ENCODE measurements at places on chromosomes 2 and 18. TPM values are rescaled to one million over a fixed set of nuclear protein-coding genes. Genes with fewer than 3 reads are reported as not detected.

GRCh38 chr2:133812826-133813617 lies 244.8 kb upstream of the NCKAP5 start:
- no peaks in the 10 kb centered on the region for H3K4me1 ChIP-seq
- no peaks in the 10 kb centered on the region for H3K27me3 ChIP-seq
- H3K36me3 ChIP-seq: no peaks in the 10 kb centered on the region
- no peak overlapping the region for H3K27ac ChIP-seq
- no peak for DNase-seq

- H3K4me1 ChIP-seq: no peaks in the 10 kb centered on the region
- H3K27me3 ChIP-seq: no peaks in the 10 kb centered on the region
- DNase-seq: no peak
- H3K36me3 ChIP-seq: no peaks in the 10 kb centered on the region
- H3K4me3 ChIP-seq: no peak overlapping the region
Observed at GRCh38 chr2:15570104-15570503, 9.0 kb upstream of the NBAS start.

DNA sequence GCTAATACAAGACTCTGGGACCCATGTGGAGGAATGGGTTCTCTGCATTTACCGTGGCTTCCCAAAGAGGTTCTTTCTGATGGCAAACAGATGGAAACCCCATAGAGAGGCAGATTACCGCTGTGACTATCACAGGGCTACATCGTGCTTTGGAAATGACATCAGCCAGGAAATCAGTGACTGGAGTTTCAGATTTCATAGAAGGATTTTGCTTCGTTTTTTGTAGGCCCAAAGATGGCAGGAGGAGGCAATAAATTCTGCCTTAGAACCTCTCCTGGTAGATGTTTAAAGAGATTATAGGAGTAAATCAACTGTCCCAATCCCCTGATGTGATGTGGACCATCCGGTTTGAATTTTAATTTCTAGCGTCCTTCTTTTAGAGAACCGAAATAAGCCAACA lies 214.1 kb downstream of the AGPS start:
- no peak overlapping the region for H3K4me3 ChIP-seq
- no peak overlapping the region for H3K27ac ChIP-seq
- no peaks in the 10 kb centered on the region for H3K36me3 ChIP-seq
- no peaks in the 10 kb centered on the region for H3K27me3 ChIP-seq

GRCh38 chr2:46985512-46985911 lies 69.9 kb upstream of the MCFD2 start:
- peaks cover 53% of the 10 kb centered on the region for H3K4me1 ChIP-seq
- DNase-seq: no peak
- H3K27me3 ChIP-seq: no peaks in the 10 kb centered on the region
- H3K36me3 ChIP-seq: no peaks in the 10 kb centered on the region
- peak overlapping the region; percentile 93 for H3K27ac ChIP-seq

GRCh38 chr2:132400169-132400900 lies 16.3 kb upstream of the GPR39 start:
- no peaks in the 10 kb centered on the region for H3K27me3 ChIP-seq
- H3K4me1 ChIP-seq: no peaks in the 10 kb centered on the region
- no peak overlapping the region for H3K4me3 ChIP-seq
- H3K36me3 ChIP-seq: no peaks in the 10 kb centered on the region
- DNase-seq: no peak

- no peaks in the 10 kb centered on the region for H3K27me3 ChIP-seq
- no peaks in the 10 kb centered on the region for H3K4me1 ChIP-seq
- no peak overlapping the region for H3K27ac ChIP-seq
- peaks cover 9% of the 10 kb centered on the region for H3K36me3 ChIP-seq
- H3K4me3 ChIP-seq: no peak overlapping the region
Observed at GRCh38 chr2:175955136-175955535, 46.9 kb downstream of the LNPK start.

- no peaks in the 10 kb centered on the region for H3K36me3 ChIP-seq
- H3K4me1 ChIP-seq: no peaks in the 10 kb centered on the region
- no peak overlapping the region for H3K4me3 ChIP-seq
- no peak overlapping the region for H3K27ac ChIP-seq
- no peak for DNase-seq
Observed at GRCh38 chr2:29583548-29584156, 337.7 kb downstream of the ALK start.

DNA sequence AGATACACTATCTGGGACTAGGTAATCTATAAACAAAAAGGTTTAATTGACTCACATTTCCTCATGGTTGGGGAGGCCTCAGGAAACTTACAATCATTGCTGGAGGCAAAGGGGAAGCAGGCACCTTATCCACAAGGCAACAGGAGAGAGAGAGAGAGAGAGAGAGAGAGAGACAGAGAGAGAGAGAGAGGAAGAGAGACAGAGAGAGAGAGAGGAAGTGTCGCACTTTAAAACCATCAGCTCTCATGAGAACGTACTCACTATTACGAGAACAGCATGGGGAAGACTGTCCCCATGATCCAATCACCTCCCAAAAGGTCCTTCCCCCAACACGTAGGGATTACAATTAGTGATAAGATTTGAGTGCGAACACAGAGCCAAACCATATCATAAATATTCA lies 253.5 kb upstream of the TRIB2 start:
- no peak for DNase-seq
- H3K4me1 ChIP-seq: peaks cover under 1% of the 10 kb centered on the region
- no peaks in the 10 kb centered on the region for H3K36me3 ChIP-seq
- no peak overlapping the region for H3K4me3 ChIP-seq
- H3K27ac ChIP-seq: no peak overlapping the region

DNA sequence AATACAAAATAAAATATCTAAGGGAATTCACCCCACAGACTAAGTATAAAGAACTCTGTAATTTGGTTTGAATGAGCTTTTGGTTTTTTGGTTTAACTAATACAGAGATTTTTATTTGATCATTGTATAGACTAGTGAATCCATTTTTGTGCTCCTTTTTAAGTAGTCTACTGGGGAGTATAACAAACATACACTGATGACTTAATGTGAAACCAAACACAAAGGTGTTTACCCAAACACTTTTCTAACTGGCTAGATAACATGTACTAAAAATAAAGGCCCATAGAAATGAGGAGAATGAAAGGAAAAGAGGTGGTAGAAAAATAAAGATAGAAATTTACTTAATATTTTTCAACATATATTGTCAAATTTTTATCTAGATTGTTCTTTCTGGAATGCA lies 146.0 kb downstream of the NRXN1 start:
- H3K36me3 ChIP-seq: no peaks in the 10 kb centered on the region

DNA sequence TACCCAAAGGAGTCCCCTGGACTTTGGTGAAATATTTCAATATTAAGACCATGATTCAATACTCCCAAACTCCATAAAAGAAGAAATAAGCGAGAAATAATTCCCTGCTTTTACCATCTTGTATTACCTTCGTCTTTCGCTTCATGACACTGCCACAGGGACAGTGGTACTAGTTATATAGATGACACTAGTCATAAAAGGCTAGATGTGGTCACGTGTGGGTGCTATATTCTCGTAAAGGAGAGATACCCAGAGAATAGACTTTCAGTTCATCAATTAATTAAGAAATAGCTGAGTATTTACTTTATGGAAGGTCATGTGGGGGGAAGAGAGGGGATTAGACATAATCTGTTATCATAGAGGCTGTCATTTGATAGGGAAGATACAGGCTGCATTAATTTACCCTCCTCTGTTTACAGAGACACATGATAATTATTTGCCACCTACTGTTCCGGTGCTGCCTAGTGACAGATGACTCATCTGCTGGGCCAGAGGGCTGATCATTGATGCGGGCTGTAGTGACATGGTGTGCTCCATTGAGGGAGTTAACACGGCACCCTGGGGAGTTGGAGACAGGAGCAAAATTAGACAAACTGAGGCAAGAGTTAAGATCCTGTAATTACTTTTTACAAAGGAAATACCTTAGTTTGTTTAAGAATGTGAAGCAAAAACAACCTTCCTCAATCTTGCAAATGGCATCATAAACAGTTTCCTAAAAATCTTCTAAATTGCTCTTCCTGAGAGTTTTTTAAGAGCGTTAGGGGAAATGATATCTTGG lies 78.2 kb upstream of the ITGB6 start:
- H3K27me3 ChIP-seq: no peaks in the 10 kb centered on the region
- H3K4me1 ChIP-seq: peaks cover 10% of the 10 kb centered on the region
- H3K4me3 ChIP-seq: no peak overlapping the region

The SLC9A4 gene
- 1.4 TPM for total RNA-seq

The SOS1 gene
- 61.2 TPM for total RNA-seq

- peaks cover 27% of the 10 kb centered on the region for H3K27me3 ChIP-seq
- no peaks in the 10 kb centered on the region for H3K36me3 ChIP-seq
- H3K27ac ChIP-seq: no peak overlapping the region
- no peak for DNase-seq
- H3K4me1 ChIP-seq: peaks cover 20% of the 10 kb centered on the region
- peak overlapping the region; percentile 68 for H3K4me3 ChIP-seq
Observed at GRCh38 chr2:218982586-218983262, 2.3 kb downstream of the FEV start.

- no peaks in the 10 kb centered on the region for H3K27me3 ChIP-seq
- peak overlapping the region; percentile 89 for H3K27ac ChIP-seq
- H3K4me1 ChIP-seq: peaks cover 74% of the 10 kb centered on the region
- no peak for DNase-seq
Observed at GRCh38 chr2:231184319-231184718, 14.1 kb upstream of the ARMC9 start.

DNA sequence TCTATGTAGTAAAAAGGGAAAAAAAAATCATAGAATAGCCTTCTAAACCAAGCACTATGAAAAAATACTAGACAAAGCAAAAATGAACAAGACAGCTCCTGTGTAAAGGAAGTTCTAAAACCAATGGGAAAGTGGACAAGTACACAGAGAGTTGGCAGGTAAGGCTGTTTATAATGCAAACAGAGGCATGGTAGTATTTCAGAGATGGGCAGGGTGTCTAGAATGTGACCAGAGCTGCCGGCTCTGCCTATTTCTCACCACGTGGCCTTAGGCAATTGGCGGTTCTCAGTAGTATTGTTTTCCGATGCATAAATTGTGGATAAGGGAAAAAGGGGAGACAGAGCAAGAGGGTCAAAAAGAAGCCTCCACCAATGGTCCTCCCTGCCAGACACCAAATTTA lies 173.6 kb downstream of the ANKRD30B start:
- H3K4me1 ChIP-seq: no peaks in the 10 kb centered on the region
- H3K27me3 ChIP-seq: no peaks in the 10 kb centered on the region
- no peak for DNase-seq
- H3K4me3 ChIP-seq: no peak overlapping the region
- H3K27ac ChIP-seq: no peak overlapping the region

The CEP76 gene
- total RNA-seq: 5.2 TPM

- no peak overlapping the region for H3K4me3 ChIP-seq
- H3K36me3 ChIP-seq: no peaks in the 10 kb centered on the region
- H3K27ac ChIP-seq: no peak overlapping the region
- H3K27me3 ChIP-seq: no peaks in the 10 kb centered on the region
- DNase-seq: no peak
Observed at GRCh38 chr2:48092846-48093803, 186.8 kb upstream of the FBXO11 start.

GRCh38 chr2:168912901-168913369 lies 11.8 kb downstream of the G6PC2 start:
- no peaks in the 10 kb centered on the region for H3K27me3 ChIP-seq
- no peaks in the 10 kb centered on the region for H3K36me3 ChIP-seq
- peak overlapping the region; percentile 45 for H3K4me3 ChIP-seq

- H3K36me3 ChIP-seq: no peaks in the 10 kb centered on the region
- no peak for DNase-seq
- H3K4me1 ChIP-seq: peaks cover 19% of the 10 kb centered on the region
- peak overlapping the region; percentile 36 for H3K27ac ChIP-seq
- H3K27me3 ChIP-seq: no peaks in the 10 kb centered on the region
Observed at GRCh38 chr2:217412277-217412676, 552.4 kb upstream of the TNP1 start.

DNA sequence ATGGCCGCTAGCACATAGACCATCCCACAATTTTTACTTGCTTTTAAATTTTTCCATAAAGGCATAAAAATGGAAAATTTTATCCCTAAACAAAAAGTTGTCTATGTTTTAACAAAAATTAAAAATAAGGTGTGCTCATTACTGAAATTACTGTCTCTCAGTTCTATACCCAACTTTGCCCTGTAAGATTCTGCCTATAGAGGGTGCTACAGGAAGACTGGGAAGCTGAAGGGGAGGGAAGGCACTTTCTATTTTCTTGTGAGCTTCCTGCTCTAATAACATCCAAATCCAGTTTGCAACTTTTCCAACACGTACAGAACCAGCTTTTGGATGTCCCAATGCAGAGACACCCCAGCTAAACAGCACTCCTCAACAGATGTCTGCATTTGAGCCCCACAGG lies 666.9 kb downstream of the PLCL1 start:
- no peaks in the 10 kb centered on the region for H3K36me3 ChIP-seq
- DNase-seq: no peak
- no peaks in the 10 kb centered on the region for H3K4me1 ChIP-seq
- H3K4me3 ChIP-seq: no peak overlapping the region
- no peak overlapping the region for H3K27ac ChIP-seq
- no peaks in the 10 kb centered on the region for H3K27me3 ChIP-seq

The MDH1B gene
- not detected for total RNA-seq

The NT5DC4 gene
- not detected for total RNA-seq

GRCh38 chr2:135745545-135745944 lies 3.9 kb downstream of the UBXN4 start:
- no peak overlapping the region for H3K27ac ChIP-seq
- H3K27me3 ChIP-seq: no peaks in the 10 kb centered on the region
- no peak overlapping the region for H3K4me3 ChIP-seq
- no peak for DNase-seq

The REG3A gene
- 2.8 TPM for total RNA-seq

The CD207 gene
- total RNA-seq: not detected

DNA sequence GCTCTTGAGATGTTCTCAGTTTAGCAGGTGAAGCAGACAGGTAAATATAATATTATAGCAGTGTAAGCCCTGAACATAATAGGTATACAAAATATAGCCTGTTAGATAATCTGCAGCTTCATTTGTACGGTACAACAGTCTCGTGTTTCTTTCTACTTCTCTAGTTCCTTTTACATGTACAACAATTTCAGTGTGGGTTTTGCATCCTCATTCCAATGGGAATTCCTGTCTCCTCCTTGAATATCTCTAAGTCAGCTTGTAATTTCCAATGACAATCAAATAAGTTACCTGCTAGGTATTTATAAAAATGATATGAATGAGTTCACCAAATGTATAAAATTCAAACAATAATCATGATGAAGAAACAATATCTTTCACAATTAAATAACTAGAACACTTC lies 330.0 kb upstream of the RND3 start:
- no peaks in the 10 kb centered on the region for H3K4me1 ChIP-seq
- no peaks in the 10 kb centered on the region for H3K27me3 ChIP-seq
- DNase-seq: no peak
- H3K4me3 ChIP-seq: no peak overlapping the region
- no peak overlapping the region for H3K27ac ChIP-seq

GRCh38 chr18:79068341-79068936 lies 755 bp upstream of the ATP9B start:
- DNase-seq: no peak
- no peaks in the 10 kb centered on the region for H3K36me3 ChIP-seq
- H3K27me3 ChIP-seq: no peaks in the 10 kb centered on the region
- H3K4me3 ChIP-seq: peak overlapping the region; percentile 91
- peaks cover 16% of the 10 kb centered on the region for H3K4me1 ChIP-seq

Measured in thoracic aorta (tissue), 2 donors.